ENCODE measurements at places on chromosomes 12 and 14.
A peak's percentile ranks its signal among the peaks of the same experiment; 100 is the strongest.

- peak; percentile 48 for DNase-seq
These were observed 20.1 kb upstream of the PAWR start for GRCh38 chr12:79710707-79711483.

- DNase-seq, result no peak
These were observed 32.9 kb upstream of the SYCP3 start for GRCh38 chr12:101772012-101772775.

DNA sequence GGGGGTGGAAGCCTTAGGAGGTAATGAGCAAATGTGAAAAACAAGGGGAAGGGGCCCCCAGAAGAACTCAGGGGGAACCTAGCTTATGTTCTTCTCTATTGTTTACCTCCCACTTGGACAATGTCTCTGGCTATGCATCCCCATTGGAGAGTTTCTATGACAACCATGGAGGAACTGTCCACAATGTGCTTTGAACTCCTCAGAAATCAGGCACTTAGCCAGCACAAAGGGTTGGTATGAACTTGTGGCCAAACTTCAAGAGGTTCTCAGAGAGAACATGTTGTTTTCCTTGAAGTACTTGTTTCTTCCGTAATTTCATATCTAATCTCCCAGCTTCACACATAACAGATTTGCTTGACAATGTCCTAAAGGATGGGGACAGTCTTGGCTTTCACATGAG is 202.8 kb upstream of the PELI2 start:
- no peak for DNase-seq

DNA sequence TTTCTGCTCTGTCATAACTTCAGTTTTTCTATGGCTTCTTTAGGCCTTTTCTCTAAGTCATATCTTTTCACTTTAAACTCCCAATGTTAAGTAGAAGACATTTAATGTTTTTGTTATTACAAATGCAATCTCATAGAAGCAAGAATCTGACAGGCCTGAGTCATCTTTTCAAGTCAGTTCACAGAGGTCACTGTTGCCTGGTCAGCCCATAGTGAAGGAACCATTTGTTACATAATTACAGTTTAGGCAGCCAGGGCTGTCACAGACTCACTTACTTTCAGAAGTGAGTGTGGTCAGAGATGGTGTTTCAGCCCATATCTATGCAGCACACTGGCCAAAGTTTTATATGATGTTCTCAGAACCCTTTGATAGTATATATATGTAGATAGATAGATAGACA is 46.5 kb downstream of the CCER1 start:
- no peak for DNase-seq

- DNase-seq, result no peak
These were observed 103.3 kb downstream of the INSM2 start for GRCh38 chr14:35637269-35637668.

GRCh38 chr14:103533999-103534575 is 5.1 kb downstream of the TRMT61A start:
- no peak for DNase-seq

DNA sequence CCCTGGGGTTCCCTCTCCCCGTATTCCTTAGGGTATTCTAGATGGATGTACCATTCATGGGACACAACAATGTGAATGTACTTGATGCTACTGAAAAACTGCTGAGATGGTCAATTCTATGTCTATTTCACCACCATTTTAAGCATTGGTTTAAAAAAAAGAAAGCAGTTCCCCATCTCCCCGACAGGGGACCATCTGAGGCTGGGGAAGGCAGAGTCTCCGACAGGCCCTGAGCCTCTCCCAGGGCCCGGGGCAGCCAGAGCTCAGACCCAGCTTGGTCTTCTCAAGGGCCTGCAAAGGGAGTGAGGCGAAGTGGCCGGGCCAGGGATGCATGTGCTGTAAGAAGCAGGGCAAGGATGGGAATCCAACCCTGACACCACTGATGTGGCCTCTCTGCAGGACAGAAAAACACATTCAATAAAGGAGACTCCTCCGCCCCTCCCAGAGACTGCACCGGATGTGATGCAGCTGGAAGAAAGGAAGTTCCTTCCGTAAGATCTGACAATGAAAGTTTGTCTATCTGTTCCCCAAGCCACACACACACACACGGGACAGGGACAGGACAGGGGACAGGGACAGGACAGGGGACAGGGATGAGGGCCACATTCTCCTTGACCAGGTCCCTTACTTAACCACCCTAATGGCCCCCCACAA is 234.1 kb downstream of the BCL11B start:
- peak; percentile 68 for DNase-seq

DNA sequence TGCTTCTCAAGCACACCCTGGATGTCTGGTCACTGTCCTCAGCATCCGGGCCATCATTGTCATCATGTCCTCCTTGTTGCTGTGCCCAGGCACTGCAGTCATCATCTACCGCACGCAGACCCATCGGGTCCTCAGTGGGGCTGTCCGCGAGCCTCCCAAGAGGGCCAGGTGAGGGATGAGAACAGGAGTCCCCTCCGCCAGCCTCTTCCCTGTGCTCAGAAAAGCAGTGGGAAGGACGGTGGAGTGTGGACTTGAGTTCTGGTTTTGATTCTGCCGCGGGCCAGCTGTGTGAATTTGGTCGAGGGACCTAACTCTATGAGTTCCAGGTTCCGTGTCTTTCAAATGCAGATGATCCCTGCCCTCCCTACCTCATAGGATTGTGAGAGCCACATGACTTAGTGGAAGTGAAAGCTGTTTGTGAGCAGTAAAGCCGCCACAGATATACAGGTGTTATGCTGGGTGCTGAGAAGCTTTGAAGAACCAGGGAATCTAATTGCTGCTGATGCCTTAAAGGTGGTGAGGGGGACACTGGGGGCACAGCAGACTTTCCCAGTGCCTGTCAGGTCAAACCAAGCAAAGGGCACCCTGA is 122.9 kb upstream of the RAP1B start:
- DNase-seq, result peak; percentile 24

DNA sequence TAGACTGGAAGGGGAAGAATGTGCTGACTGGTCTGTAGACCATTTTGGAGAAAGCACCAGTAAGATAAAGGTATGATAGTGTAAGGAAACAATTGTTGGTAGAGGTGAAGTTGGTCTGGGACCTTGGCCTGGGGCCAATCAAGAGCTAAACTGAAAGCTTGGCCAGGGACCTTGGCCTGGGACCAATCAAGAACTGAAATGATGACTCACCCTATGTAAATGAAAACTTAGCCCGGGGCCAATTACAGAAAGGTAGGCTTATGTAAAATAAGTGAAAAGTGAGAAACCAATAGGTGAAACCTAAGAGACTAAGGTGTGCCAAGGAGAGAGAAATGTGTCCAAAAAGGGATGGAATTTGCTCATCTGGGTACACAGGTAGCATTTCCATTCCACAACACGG is 776.0 kb downstream of the C12orf50 start:
- peak; percentile 6 for DNase-seq

- DNase-seq, result peak; percentile 81
These were observed 28.0 kb upstream of the NAA30 start for GRCh38 chr14:57362361-57362760.

DNA sequence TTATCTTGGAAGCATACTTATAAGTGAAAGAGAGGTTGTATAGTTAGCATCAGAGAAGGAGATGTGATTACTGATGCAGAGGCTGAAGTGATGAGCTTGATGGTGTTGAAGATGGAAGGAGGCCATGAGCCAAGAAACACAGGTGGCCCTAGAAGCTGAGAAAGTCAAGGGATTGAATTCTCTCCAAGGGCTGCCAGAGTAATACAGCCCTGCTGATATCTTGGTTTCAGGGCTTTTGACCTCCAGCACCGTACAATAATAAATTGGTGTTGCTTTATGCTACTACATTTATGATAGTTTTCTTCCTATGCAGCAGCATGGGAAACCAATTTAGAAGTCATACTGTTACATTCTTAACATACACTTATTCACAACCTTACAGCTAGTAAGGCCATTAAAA is 1133.3 kb downstream of the AACS start:
- DNase-seq, result no peak

- DNase-seq, result peak; percentile 44
These were observed 101.4 kb upstream of the FKBP4 start for GRCh38 chr12:2693244-2693860.

GRCh38 chr12:108304633-108305032 is 34.5 kb downstream of the CMKLR1 start:
- peak; percentile 86 for DNase-seq

GRCh38 chr12:54479421-54479820 is 6.0 kb upstream of the GTSF1 start:
- DNase-seq, result no peak

DNA sequence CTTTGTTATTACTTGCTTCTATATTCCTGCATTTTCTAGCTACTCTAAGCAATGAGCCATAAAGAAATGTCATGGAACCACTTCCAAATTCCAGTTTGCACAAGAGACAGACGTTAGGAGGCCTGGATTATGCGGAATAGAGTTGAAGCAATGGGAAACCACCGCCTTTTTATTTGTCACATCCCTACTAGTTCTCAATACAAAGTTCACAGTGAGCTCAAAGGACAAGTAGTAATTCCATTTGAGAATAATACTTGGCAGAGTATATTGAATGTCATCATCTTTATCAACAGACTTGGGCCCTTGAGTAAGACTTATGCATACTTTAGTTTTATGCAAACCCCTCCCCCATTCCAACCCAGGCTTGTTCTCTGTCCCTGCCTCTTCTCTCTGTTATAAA is 3.7 kb upstream of the SLC15A5 start:
- no peak for DNase-seq

DNA sequence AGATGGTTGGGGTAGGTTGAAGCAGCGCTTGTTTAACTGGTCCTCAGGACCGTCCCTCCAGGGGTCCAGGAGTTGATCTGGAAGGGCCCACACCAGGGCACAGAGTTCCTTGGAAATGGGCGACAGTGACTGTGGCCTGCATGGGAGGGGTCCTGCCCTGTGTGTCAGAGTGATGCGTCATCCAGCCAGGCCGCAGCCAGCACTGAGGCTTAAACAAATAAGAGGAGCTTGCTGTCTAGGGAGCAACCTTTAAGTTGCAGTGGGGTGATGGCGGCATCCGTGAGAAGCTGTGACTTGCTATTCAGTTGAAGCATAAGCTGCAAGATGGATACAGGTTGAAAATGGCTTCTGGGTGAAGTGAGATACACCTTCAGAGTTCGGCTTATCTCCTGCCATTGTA is 20.2 kb downstream of the DCAF4 start:
- DNase-seq, result no peak

- DNase-seq, result no peak
These were observed 652 bp upstream of the SELPLG start for GRCh38 chr12:108634341-108634751.

DNA sequence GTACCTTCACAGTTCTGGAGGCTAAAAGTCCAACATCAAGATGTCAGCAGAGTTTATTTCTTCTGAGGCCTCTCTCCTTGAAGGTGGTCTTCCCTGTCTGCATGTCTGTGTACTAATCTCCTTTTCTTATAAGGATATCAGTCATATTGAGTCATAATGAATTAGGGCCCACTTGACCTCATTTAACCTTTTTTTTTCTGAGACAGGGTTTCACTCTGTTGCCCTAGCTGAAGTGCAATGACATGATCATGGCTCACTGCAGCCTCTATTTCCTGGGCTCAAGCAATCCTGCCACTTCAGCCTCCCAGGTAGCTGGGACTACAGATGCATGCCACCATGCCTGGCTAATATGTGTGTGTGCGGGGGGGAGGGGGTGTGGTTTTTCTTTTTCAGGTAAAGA is 41.7 kb downstream of the PPM1H start:
- no peak for DNase-seq

GRCh38 chr14:70086685-70087379 is 101.9 kb downstream of the SLC8A3 start:
- peak; percentile 34 for DNase-seq

GRCh38 chr12:113912760-113913329 is 53.3 kb downstream of the RBM19 start:
- DNase-seq, result peak; percentile 90

- DNase-seq, result no peak
These were observed 73.0 kb downstream of the NINJ2 start for GRCh38 chr12:590206-590750.

GRCh38 chr12:114476159-114476558 is 70.2 kb upstream of the TBX5 start:
- DNase-seq, result peak; percentile 13

- no peak for DNase-seq
These were observed 91.7 kb upstream of the SEL1L start for GRCh38 chr14:81625343-81625742.

GRCh38 chr12:23211384-23212320 is 586.7 kb downstream of the ETNK1 start:
- no peak for DNase-seq

GRCh38 chr14:32779840-32780239 is 158.8 kb upstream of the NPAS3 start:
- DNase-seq, result no peak

DNA sequence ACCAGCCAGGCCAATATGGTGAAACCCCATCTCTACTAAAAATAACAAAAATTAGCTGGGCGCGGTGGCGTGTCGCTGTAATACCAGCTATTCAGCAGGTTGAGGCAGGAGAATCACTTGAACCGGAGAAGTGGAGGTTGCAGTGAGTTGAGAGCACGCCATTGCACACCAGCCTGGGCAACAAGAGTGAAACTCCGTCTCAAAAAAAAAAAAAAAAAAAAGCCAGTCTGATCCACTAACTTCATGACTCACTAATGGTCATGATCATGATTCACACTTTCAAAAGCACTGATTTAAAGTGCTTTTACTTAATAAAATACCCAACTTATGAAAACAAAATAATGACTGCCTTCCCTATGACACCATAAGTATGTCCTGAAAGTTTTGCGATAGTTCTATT is 38.4 kb upstream of the CPM start:
- no peak for DNase-seq

DNA sequence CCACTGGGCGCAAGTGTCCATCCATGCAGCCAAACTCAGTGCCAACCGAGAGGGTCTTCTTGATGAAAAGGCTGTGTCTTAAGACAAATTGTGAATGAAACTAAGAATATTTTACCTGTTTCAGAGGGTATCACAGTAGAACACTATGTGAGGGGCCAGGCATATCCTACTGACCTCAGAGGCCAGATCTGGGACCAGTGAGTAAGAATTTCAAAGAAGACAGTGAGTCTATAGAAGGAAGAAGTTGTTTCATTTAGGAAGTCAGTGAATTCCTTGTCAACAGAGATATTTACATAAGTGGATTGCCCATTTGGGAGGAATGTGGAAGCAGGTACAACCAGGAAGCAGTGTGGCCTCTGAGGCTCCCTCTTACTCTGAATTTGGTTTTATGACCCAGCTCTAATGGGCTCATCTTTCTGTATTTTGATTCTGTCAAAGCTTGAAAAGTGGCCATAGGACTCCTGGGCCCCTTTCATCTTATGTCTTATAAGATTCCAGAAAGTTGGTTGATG is 137.4 kb downstream of the ZNF664 start:
- DNase-seq, result no peak

- DNase-seq, result no peak
These were observed 373.6 kb downstream of the EMP1 start for GRCh38 chr12:13570005-13570694.

- no peak for DNase-seq
These were observed 8.5 kb upstream of the HSP90AA1 start for GRCh38 chr14:102095231-102095870.

Data from ELF-1 (cell line).